ENCODE measurements at places on chromosomes 6 and 20.
A peak's percentile ranks its signal among the peaks of the same experiment; 100 is the strongest.

GRCh38 chr6:84052204-84052882 lies 18.8 kb downstream of the MRAP2 start:
- peak; percentile 82 for DNase-seq

DNA sequence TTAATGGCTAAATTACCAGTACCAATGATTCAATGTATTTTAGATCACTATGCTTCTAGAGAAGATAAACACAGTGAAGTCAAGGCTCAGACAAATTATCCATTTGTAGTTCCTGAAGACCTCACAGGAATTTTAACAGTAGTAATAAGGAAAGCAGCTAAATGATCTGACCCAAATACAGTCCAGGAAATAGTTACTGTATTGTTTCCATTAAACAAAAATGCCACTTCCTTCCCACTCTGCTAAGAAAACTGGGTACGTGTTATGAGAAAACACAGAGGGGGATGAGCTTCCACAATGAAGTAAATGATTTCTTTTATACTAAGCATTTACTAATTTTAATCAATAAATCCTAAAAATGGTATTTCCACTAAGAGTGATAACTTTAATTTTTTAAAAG lies 127.9 kb downstream of the CDK19 start:
- no peak for DNase-seq

- no peak for DNase-seq
These were observed 341.6 kb upstream of the NRSN1 start for GRCh38 chr6:23784301-23784919.

- no peak for DNase-seq
These were observed 199.0 kb upstream of the HSF2 start for GRCh38 chr6:122200440-122200839.

DNA sequence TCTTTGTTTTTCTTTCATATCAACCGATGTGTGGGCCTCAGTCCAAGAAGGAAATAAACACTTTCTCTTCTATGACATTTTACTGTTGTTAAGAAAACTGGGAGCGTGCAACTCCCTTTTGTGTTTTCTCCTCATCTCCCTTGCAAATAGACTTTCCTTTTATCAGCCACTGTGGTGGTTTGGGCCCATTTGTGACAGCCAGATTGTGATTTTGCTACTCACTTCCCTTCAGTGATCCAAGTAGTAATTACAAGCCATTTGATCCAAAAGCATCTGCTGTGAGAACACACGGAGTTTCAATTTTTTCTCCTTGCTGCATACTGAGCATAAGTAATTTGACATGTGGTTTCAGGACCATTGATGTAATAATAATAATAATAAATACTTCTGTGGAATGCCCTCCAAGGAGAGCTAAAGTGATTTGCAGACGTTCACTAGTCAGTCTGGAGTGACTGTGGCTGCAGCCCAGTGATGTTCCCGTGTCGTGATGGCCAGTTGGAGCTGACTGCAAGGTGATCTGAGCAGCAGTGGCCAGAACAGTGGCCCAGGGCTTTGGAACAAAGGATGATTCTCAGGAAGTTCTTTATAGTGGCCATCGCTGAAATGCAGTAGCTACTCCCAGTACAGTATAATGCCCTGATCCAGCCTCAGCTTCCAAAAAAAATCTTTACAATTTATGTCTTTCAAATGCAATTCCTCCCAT lies 91.9 kb upstream of the CLDN20 start:
- DNase-seq, result no peak

- peak; percentile 42 for DNase-seq
These were observed 66.5 kb upstream of the SLC35F1 start for GRCh38 chr6:117840541-117840983.

- no peak for DNase-seq
These were observed 175.8 kb downstream of the GMPR start for GRCh38 chr6:16414205-16414604.

DNA sequence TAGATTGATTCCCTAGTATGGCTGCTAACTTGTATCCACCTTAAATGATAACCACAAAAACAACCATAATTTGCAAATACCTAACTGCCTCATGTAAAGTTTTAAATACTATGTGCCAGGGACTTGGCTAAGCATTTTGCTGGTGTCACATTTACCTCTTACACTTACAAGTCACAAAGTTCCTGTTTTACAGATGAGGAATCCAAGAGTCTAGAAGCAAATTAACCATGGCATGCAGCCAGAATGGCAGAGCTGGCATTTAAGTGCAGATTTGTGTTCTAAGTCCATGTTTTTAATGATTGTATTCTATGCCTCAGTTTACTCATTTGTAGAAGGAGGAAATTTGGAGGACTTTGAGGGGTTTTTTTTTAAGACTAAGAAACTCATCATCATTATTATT lies 696.7 kb downstream of the PTPRT start:
- DNase-seq, result no peak

- peak; percentile 49 for DNase-seq
These were observed 91.1 kb upstream of the OPRM1 start for GRCh38 chr6:153947808-153948447.

DNA sequence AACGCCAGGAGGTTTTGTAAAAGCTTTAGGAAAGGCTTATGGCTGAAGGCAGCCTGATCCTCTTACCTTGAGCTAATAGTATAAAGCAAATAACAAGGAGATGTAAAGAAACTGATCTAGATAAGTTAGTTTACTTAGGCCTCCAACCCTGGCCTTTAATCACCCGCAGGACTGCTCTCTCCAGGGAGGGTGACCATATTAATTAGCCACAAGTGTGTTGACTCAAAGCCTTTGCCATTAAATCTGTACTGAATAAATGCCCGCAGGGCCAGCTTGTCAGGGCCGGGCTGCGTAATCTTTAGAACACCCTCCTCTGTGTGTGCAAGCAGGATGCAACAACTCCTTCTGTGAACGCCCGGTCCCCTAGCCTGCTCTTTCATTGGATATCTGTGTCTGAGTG lies 6.1 kb upstream of the PRSS16 start:
- DNase-seq, result no peak

DNA sequence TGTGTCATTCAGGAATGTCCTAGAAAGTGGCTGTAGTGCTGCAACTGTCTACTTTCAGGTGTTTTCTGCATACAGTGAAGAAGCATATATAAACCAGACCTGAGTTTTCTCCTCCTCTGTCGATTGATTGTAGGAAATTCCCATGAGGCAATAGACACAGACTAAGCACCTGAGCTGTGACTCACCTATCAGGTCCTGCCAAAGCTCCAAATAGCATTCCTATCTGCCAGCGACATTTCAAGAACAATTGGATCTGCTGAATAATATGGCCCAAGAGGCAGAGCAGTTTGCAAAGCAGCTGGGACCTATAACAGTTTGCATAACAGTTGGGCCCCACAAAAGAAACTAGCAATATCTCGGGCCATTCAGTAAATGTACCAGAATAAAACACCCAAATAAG lies 360.4 kb downstream of the HAO1 start:
- no peak for DNase-seq

DNA sequence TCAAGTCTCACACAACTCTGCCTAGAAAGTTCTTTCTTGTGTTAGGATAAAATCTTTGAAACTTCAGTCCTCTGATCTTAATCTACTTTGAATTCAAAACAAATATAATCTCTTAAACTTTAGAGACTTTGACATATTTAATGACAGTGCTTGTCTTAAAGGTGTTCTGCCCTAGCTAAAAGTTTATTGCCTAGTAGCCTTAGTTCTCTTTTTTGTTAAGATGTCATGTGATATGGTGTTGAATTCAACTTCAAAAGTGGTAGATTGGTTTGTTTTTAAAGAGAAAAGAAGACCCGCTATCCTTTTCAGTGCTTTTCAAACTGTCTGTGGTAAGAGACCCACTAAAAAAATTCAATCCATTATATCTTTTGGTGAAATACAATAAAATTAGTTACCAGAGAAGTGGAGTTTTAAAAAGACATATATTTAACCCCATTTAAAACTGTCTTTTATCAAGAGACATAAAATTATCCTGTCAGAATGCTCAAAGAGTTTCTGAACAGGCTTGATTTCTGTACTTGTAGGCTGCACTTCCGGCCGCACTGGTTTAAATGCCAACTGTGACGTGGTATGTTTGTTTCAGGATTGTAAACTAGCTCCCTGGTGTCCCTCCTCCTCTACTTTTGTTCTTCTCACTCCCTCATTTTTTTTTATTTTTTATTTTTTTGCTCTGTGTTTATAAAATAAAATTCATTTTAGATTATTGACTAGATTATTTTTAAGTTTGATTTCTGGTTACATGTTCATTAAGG lies 76.5 kb downstream of the QKI start:
- no peak for DNase-seq

- DNase-seq, result no peak
These were observed 3.4 kb downstream of the PRDM13 start for GRCh38 chr6:99609905-99610489.

DNA sequence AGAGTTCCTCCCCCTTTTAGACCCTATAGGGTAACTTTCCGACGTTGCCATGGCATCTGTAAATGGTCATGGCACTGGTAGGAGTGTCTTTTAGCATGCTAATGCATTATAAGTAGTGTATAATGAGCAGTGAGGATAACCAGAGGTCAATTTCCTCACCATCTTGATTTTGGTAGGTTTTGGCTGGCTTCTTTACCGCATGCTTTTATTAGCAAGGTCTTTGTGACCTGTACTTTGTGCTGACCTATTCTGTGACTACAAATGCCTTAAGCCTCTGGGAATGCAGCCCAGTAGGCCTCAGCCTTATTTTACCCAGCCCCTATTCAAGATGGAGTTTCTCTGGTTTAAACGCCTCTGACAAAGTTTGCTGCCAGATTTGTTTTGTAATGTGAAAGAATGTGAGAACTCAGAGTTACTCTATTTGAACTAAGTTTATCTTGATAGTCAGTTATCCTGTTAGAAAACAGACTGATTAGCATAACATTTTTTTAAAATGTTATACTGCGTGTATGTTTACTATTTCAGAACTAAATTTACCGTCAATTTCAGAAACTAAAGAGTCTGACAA lies 111.3 kb upstream of the PRSS16 start:
- DNase-seq, result no peak

- no peak for DNase-seq
These were observed 205.4 kb downstream of the TPBG start for GRCh38 chr6:82569022-82569421.

DNA sequence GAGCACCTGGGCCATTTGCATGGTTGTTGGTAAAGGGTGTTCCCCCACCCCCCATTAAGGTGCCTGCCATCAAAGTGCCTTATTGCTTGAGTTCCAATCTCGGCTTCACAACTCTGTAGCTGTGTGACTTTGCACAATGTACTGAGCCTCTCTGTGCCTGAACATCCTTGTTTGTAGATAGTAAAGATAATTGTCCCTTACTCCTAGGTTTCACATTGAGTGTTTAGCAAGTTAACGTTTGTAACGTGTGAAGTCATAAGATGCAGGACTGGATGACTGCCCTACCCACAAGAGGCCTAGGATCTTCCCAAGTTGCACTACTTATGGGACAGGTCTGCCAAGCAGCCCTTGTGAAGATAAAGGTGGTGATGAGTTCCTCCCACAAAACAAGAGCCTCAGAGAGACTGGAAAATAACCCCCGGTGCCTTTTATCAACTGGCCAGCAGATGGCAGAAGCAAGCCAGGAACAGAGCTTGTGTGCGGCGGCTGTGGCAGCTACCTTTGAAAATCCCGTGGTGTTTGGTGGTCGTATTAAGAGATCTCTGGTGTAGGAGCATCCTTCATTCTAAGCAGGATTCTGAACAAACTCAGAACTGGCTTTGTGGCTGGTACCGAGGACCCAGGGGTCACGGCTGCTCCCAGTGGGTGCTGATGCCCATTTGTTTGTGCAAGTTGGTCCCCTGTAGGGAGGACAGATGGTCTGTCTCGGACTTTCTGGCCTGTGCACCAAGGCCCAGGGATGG lies 99.1 kb downstream of the CDH26 start:
- DNase-seq, result peak; percentile 76

GRCh38 chr6:31074401-31074800 lies 38.0 kb downstream of the C6orf15 start:
- DNase-seq, result no peak

- no peak for DNase-seq
These were observed 142.3 kb downstream of the TFAP2A start for GRCh38 chr6:10272591-10272990.

GRCh38 chr6:25670793-25671513 lies 18.9 kb downstream of the SCGN start:
- no peak for DNase-seq

GRCh38 chr6:11188161-11188915 lies 44.1 kb downstream of the NEDD9 start:
- no peak for DNase-seq

DNA sequence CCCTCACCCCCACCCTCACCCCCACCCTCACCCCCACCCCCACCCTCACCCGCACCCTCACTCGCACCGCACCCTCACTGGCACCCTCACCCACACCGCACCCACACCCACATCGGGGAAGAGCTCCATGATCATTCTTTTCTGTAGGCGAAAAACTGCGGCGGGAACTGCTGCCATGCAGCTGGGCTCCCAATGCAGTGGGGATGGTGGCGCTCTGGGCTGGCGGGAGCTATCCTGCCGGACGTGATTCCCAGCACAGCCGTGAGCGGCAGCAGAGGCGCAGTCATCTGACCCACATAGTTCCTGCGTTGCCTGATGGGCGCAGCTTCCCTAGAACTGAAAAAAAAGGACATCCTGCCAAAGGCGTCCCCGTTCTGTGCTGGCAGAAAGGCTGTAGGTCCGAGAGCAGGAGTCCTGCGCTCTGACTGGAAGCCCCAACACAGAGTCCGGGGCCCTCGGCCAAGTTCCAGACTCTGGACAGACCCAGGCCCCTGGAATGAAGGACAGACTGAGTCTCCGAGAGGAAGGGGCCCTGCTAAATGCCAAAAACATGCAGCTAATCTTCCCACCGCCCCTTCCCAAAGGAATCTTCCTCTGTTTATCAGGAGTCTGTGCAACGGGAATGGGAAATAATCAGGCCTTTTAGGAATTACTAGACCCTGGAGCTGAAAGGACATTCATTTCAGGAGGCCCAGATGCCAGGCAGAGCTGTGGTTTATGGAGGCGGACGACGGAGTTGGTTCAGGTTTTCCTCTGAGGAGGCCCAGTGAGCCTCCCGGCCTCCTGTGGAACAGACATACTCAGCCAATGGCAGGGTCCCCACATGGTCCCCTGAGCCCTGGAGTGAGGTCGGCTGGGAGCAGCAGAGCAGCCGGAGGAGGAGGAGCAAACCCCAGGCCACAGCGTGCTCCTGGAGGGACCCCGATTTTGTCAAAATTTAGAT lies 14.1 kb upstream of the TCFL5 start:
- peak; percentile 89 for DNase-seq

- no peak for DNase-seq
These were observed 75.2 kb downstream of the SLC16A10 start for GRCh38 chr6:111162504-111162903.

GRCh38 chr20:25277051-25277801 lies 29.3 kb downstream of the PYGB start:
- DNase-seq, result no peak

- no peak for DNase-seq
These were observed 10.1 kb downstream of the PKHD1 start for GRCh38 chr6:52077180-52077884.

DNA sequence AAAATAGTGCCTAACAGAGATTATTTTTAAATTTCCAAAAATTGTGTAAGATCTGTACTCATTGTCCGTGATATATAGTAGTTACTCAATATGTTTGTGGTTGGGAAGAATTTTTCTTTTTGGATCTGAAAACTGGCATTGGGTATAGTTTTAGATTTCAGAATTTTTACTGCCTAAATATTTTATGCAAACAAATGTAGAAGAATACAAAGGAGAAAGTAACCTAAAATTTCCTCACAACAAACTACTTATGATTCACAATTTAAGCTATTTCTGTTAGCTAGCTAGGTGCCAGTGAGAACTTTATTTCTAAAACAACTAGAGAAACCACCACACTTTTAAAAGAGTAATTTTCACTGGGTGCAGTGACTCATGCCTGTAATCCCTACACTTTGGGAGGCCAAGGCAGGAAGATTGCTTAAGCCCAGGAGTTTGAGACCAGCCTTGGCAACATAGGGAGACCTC lies 38.8 kb downstream of the SESN1 start:
- no peak for DNase-seq
